ENCODE measurements at places on chromosomes 7 and 10. TPM values are rescaled to one million over a fixed set of nuclear protein-coding genes. Genes with fewer than 3 reads are reported as not detected.

Gene CPA2
- total RNA-seq = not detected

Gene EDRF1
- 38.5 TPM for total RNA-seq

Gene EN2
- total RNA-seq = 0.15 TPM

Gene ODAD2
- total RNA-seq = 2.9 TPM

Gene STK31
- not detected for total RNA-seq

Gene TFR2
- total RNA-seq = not detected

Gene LGI1
- 1.4 TPM for total RNA-seq

Gene PANK1
- total RNA-seq = 1.3 TPM

- H3K27ac ChIP-seq = no peak overlapping the region
- H3K4me3 ChIP-seq = no peak overlapping the region
- no peaks in the 10 kb centered on the region for H3K36me3 ChIP-seq
- no peak for DNase-seq
Observed at GRCh38 chr7:70743531-70744325, 388.2 kb upstream of the GALNT17 start.

DNA sequence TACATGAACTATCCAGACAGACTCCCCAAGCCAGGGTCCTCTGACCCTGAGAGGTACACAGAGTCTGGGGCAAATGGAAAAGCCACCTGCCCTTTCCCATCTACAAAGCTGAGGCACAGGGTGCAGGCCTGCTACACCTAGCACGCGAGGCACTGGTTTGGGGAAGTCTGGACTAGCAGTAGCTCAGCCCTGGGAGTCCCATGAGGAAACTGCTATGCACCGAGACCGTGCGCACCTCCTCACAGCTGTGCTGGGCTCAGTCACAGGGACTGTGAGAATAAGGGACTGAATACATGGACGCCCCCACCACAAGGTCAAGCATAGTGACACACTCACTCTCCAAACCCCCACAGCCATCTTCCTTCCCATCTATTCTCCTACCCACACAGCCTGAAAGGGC, 8.2 kb downstream of the MAT1A start:
- no peak overlapping the region for H3K4me3 ChIP-seq
- H3K4me1 ChIP-seq = no peaks in the 10 kb centered on the region
- no peak overlapping the region for H3K27ac ChIP-seq
- H3K27me3 ChIP-seq = no peaks in the 10 kb centered on the region
- H3K36me3 ChIP-seq = no peaks in the 10 kb centered on the region
- no peak for DNase-seq

DNA sequence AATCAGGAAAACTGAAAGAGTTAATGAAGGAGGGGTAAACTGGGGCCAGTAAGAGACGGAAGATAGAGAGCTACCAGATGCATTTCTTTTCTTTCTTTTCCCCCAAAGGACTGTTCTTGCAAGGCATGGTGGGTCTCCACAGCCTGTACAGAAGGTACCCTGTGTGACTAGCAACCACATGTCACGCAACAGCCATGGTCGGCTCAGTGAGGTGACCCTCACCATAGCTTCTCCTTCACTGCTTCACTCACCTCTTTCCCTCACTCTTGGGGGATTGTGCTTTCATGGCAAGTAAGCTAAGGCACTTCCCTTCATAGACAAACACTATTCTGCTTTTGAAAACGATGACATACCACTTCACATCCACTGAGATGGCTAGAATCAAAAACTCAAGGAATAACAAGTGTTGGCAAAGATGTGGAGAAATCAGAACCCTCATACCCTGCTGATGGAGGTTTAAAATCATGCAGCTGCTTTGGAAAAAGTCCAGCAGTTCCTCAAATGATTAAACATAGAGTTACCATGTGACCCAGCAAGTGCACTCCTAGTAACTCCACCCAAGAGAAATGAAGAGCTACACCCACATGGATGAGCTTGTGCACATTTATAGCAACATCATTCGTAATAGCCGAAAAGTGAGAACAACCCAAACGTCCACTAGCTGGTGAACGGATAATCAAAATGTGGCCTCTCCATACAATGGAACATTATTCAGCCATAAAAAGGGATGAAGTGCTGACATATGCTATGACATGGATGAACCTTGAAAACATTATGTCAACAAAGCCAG, 3.8 kb upstream of the INSIG1 start:
- no peak overlapping the region for H3K4me3 ChIP-seq
- H3K27ac ChIP-seq = no peak overlapping the region
- no peaks in the 10 kb centered on the region for H3K4me1 ChIP-seq
- no peak for DNase-seq
- no peaks in the 10 kb centered on the region for H3K36me3 ChIP-seq
- H3K27me3 ChIP-seq = no peaks in the 10 kb centered on the region

- H3K4me3 ChIP-seq = no peak overlapping the region
- no peaks in the 10 kb centered on the region for H3K4me1 ChIP-seq
- DNase-seq = no peak
- H3K36me3 ChIP-seq = no peaks in the 10 kb centered on the region
- no peaks in the 10 kb centered on the region for H3K27me3 ChIP-seq
Observed at GRCh38 chr10:16186564-16186963, 250.2 kb upstream of the PTER start.

- no peak for DNase-seq
- H3K4me1 ChIP-seq = no peaks in the 10 kb centered on the region
- H3K27me3 ChIP-seq = no peaks in the 10 kb centered on the region
- no peaks in the 10 kb centered on the region for H3K36me3 ChIP-seq
- no peak overlapping the region for H3K27ac ChIP-seq
Observed at GRCh38 chr7:159209429-159209828, 64.8 kb upstream of the VIPR2 start.

DNA sequence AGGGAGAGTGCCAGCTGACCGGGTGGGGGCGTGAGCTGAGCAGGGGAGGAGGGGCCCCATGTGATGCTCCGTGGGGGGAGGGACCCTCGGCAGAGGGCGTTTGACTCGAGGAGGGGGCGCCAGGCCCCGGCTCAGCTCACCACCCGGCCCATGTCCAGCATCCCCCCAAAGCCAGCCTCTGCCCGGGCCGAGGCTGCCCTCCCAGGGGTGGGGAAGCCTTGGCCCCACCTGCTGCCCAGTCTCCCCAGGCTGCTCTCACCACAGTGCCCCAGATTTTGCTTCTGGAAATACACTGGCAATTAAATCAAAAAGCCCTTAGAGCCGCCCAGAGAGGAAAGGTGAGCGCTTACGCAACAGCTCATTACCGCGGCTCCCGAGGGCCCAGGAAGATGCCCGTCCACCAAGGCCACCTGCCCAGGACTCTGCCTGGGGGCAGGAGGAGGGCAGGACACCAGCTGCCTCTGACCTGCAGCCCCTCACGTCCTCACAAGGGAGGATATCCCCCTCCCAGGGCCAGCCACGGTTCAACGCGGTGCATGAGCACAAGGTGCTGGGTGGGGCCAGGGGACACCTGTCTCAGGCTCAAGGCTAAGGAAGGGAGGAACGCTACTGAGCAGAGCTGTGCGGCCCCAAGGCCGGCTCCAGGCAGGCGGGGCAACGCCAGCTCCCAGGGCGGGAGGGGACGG, 70.0 kb upstream of the INPP5A start:
- H3K36me3 ChIP-seq = no peaks in the 10 kb centered on the region
- no peaks in the 10 kb centered on the region for H3K27me3 ChIP-seq
- peak overlapping the region; percentile 11 for H3K4me3 ChIP-seq
- peaks cover 54% of the 10 kb centered on the region for H3K4me1 ChIP-seq

DNA sequence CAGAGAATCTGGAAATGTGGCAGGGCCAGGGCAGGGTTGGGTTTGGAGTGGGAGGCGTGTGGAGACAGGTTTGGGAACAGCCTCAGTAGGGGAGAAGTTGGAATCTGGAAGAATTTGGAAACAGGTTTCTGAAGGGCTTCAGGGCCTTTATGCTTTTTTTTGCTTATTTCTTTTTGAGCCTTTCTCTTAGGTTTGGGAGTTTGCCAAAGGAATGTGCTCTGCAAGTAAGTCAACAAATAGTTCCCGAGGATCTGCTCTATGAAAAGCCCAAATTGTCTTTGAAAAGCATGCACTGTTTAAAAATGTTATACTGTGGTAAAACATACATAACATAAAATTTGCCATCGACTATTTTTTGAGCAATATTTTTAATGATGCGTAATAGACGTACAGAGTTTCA, 86.7 kb upstream of the ADRB1 start:
- no peak for DNase-seq
- H3K27me3 ChIP-seq = no peaks in the 10 kb centered on the region
- H3K4me1 ChIP-seq = peaks cover 5% of the 10 kb centered on the region
- H3K4me3 ChIP-seq = no peak overlapping the region

- no peaks in the 10 kb centered on the region for H3K36me3 ChIP-seq
- no peak for DNase-seq
- no peak overlapping the region for H3K4me3 ChIP-seq
- no peaks in the 10 kb centered on the region for H3K4me1 ChIP-seq
- no peak overlapping the region for H3K27ac ChIP-seq
Observed at GRCh38 chr7:143455491-143455890, 12.2 kb downstream of the TAS2R60 start.

- peak overlapping the region; percentile 51 for H3K27ac ChIP-seq
- H3K4me1 ChIP-seq = peaks cover 4% of the 10 kb centered on the region
- H3K4me3 ChIP-seq = no peak overlapping the region
Observed at GRCh38 chr10:63206576-63206975, 73.4 kb downstream of the NRBF2 start.

GRCh38 chr10:43160046-43160920, 22.0 kb downstream of the CSGALNACT2 start:
- no peak overlapping the region for H3K27ac ChIP-seq
- DNase-seq = no peak
- H3K4me1 ChIP-seq = peaks cover 5% of the 10 kb centered on the region

DNA sequence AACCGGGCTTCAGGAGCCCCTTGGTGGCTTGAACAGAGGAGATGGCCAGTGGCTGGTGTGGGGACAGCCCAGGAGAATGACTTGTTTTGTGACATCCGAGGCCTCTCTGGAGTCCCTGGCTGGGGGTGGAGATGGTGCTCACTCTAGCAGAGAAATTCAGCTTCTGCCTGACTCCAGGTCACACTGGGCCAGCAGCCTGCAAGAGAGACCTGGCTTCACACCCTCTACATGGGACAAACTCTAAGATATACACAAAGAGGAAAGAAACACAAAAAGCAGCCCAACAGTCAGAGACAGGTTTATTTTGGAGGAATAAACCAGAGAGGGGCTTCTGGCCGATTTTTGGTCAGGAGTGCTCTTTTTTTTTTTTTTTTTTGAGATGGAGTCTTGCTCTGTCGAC, 132.8 kb downstream of the ELFN1 start:
- no peaks in the 10 kb centered on the region for H3K4me1 ChIP-seq
- H3K27me3 ChIP-seq = no peaks in the 10 kb centered on the region
- no peaks in the 10 kb centered on the region for H3K36me3 ChIP-seq
- no peak overlapping the region for H3K4me3 ChIP-seq
- DNase-seq = no peak

DNA sequence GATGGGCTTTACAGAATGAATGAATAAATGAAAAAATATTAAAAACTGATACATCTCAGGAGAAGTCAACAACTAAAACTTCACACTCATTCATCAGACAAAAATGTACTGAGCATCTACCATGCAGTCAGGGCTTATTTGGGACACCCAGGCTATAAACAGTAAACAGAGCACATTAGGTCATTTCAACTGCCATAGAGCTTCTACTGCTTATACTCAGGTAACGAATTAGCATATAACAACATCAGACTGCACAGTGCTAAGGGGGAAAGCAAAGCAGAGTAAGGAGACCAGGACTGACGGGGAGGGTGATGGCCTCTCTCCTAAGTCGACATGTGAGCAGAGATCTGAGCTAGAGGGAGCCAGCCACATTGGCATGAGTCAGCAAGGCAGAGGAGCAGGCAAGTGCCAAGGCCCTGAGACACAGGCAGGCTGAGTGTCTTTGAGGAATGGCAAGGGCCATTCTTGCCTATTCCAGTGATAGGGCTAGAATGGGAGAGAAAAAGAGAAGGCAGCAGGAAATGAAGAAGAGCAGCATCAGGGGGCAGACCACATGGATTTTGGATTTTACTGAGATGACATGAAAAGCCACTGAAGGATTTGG, 528.9 kb downstream of the PARD3 start:
- no peak overlapping the region for H3K4me3 ChIP-seq
- no peaks in the 10 kb centered on the region for H3K27me3 ChIP-seq
- DNase-seq = no peak
- H3K4me1 ChIP-seq = no peaks in the 10 kb centered on the region

DNA sequence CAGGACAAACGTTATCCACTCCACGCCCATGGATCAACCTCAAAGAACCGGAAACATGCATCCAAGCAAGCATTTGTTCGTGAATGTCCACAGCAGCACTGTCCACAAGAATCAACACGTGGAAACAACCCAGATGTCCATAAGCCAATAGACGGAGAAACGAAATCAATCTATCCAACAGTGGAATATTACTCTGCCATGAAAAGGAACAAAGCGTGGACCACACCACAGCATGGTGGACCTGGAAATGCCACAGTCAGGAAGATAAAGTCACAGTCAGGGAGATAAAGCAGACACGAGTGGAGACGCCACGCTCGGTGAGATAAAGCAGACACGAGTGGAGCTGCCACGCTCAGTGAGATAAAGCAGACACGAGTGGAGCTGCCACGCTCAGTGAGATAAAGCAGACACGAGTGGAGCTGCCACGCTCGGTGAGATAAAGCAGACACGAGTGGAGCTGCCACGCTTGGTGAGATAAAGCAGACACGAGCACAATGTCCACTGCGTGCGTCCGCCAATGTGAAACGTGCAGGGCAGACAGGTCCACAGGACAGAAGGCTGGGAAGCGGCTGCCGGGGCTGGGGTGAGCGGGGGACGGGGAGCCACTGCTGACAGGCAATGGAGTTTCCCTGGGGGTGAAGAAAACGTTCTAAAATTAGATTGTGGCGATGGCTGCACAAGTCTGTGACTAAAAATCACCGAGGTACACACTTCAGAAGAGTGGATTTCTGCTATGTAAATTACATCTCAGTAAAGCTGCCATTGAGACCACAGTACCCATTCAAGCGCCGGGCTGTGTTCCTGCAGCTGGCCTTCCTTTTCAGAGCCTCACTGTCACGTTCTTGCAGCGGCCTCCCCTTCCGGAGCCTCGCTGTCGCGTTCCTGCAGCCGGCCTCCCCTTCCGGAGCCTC, 10.6 kb downstream of the GPER1 start:
- H3K4me3 ChIP-seq = no peak overlapping the region
- no peaks in the 10 kb centered on the region for H3K27me3 ChIP-seq
- no peak for DNase-seq
- H3K4me1 ChIP-seq = no peaks in the 10 kb centered on the region

DNA sequence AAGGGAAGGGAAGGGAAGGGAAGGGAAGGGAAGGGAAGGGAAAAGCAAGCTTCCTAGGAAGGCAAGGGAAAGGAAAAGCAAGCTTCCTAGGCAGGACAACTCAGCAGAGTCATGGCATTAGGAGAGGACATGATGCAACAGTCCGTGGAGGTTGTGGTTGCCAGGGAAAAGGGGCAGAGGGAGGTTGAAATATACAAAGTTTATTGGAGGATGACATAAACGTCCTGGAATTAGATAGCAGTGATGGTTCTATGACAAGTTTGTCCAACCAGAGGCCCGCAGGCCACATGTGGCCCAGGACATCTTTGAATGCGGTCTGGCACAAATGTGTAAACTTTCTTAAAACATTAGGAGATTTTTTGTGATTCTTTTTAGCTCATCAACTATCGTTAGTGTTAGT, 59.8 kb upstream of the OPN4 start:
- H3K36me3 ChIP-seq = no peaks in the 10 kb centered on the region
- no peak for DNase-seq
- H3K27me3 ChIP-seq = no peaks in the 10 kb centered on the region
- no peaks in the 10 kb centered on the region for H3K4me1 ChIP-seq
- H3K4me3 ChIP-seq = no peak overlapping the region
- H3K27ac ChIP-seq = no peak overlapping the region

- no peak overlapping the region for H3K4me3 ChIP-seq
- no peak overlapping the region for H3K27ac ChIP-seq
- no peaks in the 10 kb centered on the region for H3K4me1 ChIP-seq
- no peaks in the 10 kb centered on the region for H3K36me3 ChIP-seq
Observed at GRCh38 chr7:35331730-35332678, 78.1 kb upstream of the TBX20 start.
